ENCODE measurements at places on chromosomes 11 and 22.

DNA sequence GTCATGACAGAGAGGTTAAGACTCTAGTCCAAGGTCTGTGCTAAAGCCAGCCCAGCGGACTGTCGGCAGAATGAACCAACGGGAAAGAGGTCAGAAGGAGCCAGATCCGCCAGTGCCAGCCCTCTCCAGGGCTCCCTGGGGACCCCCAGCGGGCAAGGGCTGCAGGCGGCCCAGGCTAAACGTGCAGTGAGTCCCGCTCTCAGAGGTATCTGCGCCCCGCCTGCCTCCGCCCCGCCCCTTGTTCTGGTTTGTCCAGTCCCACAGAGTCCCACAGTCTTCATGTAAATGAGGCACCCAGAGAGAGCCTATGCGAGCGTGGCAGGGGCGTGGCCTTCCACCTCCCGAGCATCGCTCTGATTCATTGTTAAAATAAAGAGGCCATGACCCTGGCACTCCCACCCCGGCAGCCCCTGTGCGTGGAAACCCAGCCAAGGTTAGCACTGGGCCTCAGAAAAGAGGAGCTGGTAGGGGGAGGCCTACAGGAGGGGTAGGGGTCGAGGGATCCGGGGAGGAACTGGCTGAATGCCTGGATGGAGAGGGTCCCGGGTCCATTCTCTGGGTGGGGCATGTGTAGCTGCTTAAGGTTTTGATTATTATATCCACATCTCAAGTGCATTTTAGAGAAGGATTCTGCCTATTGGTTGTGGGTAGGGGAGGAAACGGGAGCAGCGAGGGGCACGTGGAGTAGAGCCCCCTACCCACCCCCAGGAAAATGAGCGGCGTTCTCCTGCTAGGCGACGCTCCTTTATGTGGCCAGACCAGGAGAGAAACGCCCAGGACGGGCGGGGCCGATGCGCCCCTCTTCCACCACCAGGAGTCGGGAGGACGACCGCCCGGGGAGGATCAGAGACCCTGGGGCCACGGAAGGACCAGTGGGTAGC lies at the start of gene TRIOBP:
TRIOBP (plus strand) TSS at position 392 of the 881 bp plus-strand sequence. CDS start 4,318 bp downstream, outside the sequence.
- peak; percentile 94 for DNase-seq

GRCh38 chr22:30304495-30305244 lies 15.4 kb upstream of the CASTOR1 start:
- DNase-seq, result no peak

DNA sequence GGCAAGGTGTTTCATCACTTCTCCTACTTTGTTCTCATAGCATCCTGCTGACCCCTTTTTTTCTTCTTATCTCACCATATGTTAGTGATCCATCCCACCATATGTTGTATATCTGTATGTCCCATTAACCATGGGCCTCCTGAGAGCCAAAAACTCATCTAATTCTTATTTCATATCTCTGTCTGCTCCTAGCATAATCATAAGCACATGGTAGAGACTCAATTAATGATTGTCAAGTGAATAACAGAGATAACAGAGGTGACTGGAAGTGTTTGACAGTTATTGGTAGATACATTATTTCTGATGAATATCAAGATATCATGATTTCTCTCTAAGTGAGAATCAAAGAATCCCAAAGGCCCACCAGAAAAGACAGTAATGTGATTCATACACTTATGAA lies 138.1 kb upstream of the MPPED2 start:
- DNase-seq, result no peak

DNA sequence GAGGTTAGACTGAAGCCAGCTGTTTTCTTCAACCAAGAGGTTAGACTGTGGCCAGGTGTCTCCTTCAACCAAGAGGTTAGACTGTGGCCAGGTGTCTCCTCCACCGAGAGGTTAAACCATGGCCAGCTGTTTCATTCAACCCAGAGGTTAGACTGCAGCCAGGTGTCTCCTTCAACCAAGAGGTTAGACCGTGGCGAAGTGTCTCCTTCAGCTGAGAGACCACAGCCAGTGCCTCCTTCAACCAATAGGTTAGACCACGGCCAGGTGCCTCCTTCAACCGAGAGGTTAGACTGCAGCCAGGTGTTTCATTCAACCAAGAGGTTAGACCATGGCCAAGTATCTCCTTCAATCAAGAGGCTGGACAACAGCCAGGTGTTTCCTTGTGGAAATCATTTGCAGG lies 498.1 kb downstream of the TBC1D22A start:
- DNase-seq, result no peak

- no peak for DNase-seq
Observed at GRCh38 chr11:35057926-35058668, 80.9 kb upstream of the CD44 start.

DNA sequence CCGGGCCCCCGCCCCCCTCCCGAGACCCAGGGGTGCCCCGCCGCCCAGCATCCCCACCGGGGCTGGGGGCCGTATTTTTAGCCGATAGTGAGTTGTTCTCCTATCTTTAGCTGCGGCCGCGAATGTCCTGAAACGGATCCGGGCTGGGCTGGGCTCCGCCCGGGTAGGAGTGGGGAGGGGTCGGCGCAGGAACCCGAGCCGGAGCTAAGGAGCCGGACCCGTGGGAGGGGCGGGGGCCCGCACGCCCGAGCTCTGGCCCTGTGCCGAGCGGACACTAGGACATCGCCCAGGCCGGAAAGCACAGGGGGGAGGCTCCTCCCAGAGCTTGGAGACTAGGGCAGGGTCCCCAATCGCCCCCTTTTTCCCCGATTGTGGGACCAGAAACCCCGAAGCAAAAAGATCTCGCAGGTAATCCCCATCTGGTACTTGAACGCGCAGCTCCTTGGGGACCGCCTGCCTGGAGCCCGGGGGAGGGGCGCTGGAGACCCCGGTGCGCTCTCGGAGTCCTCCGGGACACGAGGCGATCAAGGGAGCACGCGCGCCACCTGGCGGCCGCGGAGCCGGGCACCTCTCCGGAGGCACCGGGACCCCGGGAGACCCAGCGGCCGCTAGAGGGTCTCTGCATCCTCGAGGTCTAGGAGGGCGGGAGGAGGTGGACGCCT lies 669 bp downstream of the CDC42EP2 start:
- DNase-seq, result peak; percentile 85

GRCh38 chr22:46138058-46138797 lies 12.1 kb upstream of the PPARA start:
- DNase-seq, result no peak

- DNase-seq, result no peak
Observed at GRCh38 chr11:12074529-12075195, 35.7 kb upstream of the MICAL2 start.

- DNase-seq, result peak; percentile 21
Observed at GRCh38 chr11:26331911-26332571, at the start of gene ANO3. Gene ANO3 (plus strand): TSS chr11:26332130. CDS start chr11:26332276, 146 bp downstream.

DNA sequence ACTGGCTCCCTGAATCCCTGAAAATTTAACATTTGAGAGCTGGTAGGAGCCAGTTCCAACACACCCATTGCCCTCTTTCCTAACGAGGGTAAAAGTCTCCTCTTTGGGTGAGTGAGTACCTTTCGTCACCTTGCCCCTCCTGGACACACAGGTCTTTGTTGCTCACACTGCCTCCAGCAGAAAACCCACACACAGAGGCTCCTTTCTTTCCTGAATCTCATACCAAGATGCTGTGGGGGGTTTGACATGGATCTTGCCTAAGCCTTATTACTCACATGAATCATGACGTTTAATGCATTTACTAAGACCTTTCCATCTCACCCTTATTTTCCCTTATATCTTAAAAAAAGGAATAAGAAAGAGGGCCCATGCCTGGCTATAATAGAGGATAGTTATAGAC lies 53.0 kb downstream of the PARVA start:
- DNase-seq, result no peak

GRCh38 chr11:96156379-96156722 lies 186.6 kb downstream of the MAML2 start:
- no peak for DNase-seq

DNA sequence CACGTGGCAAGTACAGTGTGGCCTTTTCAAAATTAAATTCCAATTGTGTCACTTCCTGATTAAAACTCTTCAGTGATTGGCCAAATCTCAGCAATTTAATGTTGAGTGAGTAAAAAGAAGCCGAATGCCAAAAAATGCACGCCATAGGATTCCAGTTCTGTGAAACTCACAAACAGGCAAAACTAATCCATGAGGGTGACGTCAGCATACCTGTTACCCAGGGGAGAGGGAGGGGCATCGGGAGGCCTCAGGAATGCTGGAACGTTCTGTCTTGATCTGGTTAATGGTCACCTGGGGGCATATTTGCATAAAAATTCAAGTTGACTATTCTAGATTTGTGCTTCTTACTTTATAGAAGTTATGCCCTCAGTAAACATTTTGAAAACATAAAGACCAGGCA lies 39.9 kb upstream of the RAB1B start:
- DNase-seq, result no peak

GRCh38 chr11:14308897-14309387 lies 50.0 kb downstream of the RRAS2 start:
- no peak for DNase-seq

GRCh38 chr11:65096926-65097325 lies 912 bp downstream of the VPS51 start:
- DNase-seq, result no peak

DNA sequence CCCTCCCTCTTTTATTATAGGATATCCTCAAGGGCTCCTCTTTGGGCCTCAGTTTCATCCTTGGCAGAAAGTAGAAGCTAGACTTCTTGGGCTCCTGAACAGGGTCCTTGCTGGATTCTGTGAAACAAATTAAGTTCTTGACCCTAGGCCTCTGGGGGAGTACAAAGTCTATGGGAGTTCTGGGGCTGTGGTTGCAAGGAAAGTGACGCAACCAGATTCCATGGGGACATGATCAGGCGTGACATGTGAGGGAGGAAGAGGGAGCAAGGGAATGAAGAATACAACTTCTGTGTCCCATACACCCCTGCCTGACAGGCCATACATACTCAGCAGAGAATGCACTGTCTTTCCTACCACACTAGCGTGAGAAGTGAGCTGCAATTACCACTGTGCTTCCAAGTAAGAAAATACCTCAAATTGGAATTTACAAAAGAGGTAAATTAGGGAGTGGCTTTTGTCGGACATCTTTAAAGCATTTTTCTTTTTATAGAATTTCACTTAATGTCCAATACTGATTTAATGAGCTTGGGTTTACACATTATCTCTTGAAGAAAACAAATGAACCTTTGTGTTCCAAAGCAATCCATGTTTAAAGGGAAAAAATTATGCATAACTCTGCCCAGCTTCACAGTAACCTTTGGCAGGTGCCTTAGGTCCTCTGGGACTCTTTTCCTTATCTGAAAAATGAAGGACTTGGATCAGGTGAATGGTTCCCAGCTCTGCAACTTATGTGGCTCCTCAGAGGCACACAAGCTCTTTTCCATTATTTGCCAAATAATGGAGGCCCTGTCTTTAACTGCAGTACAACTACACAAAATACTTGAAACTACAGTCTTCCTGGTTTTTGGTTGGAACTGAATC lies 38.9 kb downstream of the LIMK2 start:
- DNase-seq, result no peak

DNA sequence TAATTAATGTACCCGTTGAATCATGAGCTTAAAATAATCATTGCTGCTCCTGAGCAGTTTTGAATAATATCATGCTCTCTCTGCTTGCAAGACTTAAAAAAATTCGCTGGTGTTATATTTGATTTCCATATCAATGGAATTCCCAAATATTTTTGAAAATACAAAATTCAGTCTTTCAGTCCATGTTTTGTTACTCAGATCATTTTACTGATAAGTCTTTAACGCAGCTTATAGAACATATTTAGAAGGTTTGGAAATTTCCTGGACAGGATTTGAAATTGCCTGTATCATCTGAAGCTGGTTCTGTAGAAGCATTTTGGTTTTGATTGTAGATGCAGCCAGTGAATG lies 1.9 kb downstream of the BMAL1 start:
- DNase-seq, result no peak

DNA sequence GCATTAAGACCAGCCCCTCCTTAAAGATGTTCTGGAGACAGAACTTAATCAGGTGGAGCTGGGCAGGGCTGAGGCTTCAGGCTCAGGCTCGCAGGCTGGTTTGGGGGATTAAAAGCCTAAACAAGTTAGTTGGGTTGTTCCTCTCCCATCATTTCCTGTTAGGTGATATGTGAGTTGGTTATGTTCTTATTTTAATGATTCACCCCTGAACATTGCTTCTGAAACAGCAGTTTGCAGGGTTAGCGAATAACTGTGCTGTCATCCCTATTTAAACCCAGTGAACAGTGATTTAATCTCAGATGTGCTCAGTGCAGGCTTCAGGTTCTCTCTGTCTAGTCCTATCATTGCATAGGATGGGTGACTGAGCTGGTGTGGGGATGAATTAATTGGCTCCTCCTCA lies 47.4 kb upstream of the BIRC3 start:
- no peak for DNase-seq

- no peak for DNase-seq
Observed at GRCh38 chr11:28153586-28153985, 45.4 kb downstream of the METTL15 start.

DNA sequence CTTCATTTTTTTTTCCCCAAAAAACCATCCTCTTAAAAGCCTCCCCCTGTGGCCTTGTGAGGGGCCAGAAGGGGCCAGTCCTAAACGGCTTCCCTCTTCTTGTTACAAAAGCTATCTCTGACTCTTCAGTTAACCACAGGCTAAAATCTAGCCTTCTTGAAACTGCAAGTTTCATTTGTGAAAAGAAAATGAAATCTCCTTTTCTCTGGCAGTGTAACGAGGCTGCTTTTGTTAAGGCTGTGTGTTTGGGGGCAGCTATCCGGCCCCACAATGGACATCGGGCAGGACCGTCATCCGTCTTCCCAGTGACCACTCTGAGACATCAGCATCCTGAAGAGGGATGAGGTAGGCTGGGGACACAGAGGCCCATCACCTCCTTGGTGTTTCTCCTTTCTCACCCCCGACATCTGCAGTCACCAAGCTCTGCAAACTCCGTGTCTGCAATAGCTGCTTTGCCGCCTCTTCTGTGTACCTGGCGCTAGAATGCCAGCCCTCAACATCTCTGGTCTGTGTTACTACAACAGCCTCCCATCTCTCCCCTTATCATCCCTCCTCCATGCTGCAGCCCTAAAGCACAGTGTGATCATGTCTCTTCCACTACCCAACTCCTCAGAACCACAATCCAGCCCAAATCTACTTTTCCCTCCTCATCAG lies 94.0 kb downstream of the RCN1 start:
- no peak for DNase-seq

- DNase-seq, result no peak
Observed at GRCh38 chr11:95671768-95672167, 117.8 kb downstream of the FAM76B start.

- no peak for DNase-seq
Observed at GRCh38 chr11:43921561-43922294, 20.7 kb upstream of the C11orf96 start.

- no peak for DNase-seq
Observed at GRCh38 chr11:45902452-45903380, 4.4 kb downstream of the FREY1 start.

DNA sequence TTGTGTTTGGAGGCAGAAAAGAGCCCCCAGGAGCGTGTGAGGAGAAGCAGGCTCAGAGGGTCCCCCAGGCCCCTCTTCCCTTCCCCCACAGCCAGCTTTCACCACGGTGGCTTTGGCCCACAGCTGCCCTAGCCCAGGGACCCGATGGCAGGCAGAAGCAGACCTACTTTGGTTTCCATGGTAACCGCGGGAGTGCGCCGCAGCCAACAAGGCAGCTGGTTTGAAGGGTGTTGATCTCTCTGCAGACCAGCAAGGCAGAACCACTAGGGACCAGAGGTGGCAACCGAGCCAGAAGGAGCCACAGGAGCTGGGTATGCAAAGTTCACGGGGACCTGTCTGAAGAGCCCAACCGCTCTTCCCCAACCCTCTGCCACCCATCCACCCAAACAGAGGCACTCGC lies 69.4 kb downstream of the BUD13 start:
- no peak for DNase-seq

GRCh38 chr22:40507491-40507890 lies 129.0 kb downstream of the MRTFA start:
- DNase-seq, result no peak

Measured in activated naive CD8-positive, alpha-beta T cell treated with anti-CD3 and anti-CD28 coated beads for 36 hours (primary cell).